ENCODE measurements at places on chromosomes 7 and 10. TPM values are rescaled to one million over a fixed set of nuclear protein-coding genes. Genes with fewer than 3 reads are reported as not detected.

GALNT17 gene
- not detected for total RNA-seq

STOX1 gene
- 0.60 TPM for total RNA-seq

TIMM23 gene
- 169 TPM for total RNA-seq

AKR1C3 gene
- 1,414 TPM for total RNA-seq

ERVW-1 gene
- not detected for total RNA-seq

KLF14 gene
- total RNA-seq: 0.05 TPM

EBLN1 gene
- total RNA-seq: not detected

AMPH gene
- not detected for total RNA-seq

GIMAP6 gene
- not detected for total RNA-seq

CREB5 gene
- 5.1 TPM for total RNA-seq

SEC31B gene
- 2.2 TPM for total RNA-seq

MRLN gene
- total RNA-seq: not detected

HACD1 gene
- total RNA-seq: 41.6 TPM

PLCE1 gene
- total RNA-seq: 6.2 TPM

PRF1 gene
- total RNA-seq: not detected

SPDYE16 gene
- total RNA-seq: not detected

BHLHA15 gene
- 0.45 TPM for total RNA-seq

C10orf143 gene
- 1.2 TPM for total RNA-seq

RHOBTB1 gene
- total RNA-seq: 6.9 TPM

OR6B1 gene
- total RNA-seq: not detected

SFXN4 gene
- total RNA-seq: 50.6 TPM

CCDC7 gene
- total RNA-seq: 0.22 TPM

MBL2 gene
- total RNA-seq: not detected

GPR141 gene
- total RNA-seq: not detected

MKX gene
- not detected for total RNA-seq

ST7 gene
- total RNA-seq: 30.9 TPM

DYNC1I1 gene
- 0.20 TPM for total RNA-seq

FAM131B gene
- total RNA-seq: 0.50 TPM

SFTPA2 gene
- not detected for total RNA-seq

IL6 gene
- total RNA-seq: 4.6 TPM

PIK3AP1 gene
- 0.92 TPM for total RNA-seq

PDK4 gene
- total RNA-seq: 22.0 TPM

SPACDR gene
- 0.73 TPM for total RNA-seq

PDLIM1 gene
- total RNA-seq: 155 TPM

CDHR1 gene
- total RNA-seq: 0.04 TPM

GPC2 gene
- total RNA-seq: 1.1 TPM

SFTPA1 gene
- total RNA-seq: not detected

ABCA13 gene
- total RNA-seq: 0.05 TPM

TDRD1 gene
- total RNA-seq: not detected

PAX4 gene
- total RNA-seq: not detected

UTF1 gene
- 0.16 TPM for total RNA-seq

TMEM273 gene
- not detected for total RNA-seq

STK31 gene
- 1.2 TPM for total RNA-seq

VSIR gene
- 31.7 TPM for total RNA-seq

ADGRA1 gene
- total RNA-seq: not detected

CRYGN gene
- not detected for total RNA-seq

TEX36 gene
- total RNA-seq: not detected

HYAL4 gene
- not detected for total RNA-seq

C10orf67 gene
- total RNA-seq: 0.11 TPM

IFIT1B gene
- total RNA-seq: not detected
